ENCODE measurements at places on chromosomes 4 and X.

- DNase-seq = no peak
Measured at GRCh38 chr4:9691238-9692065, 90.0 kb upstream of the DRD5 start.

DNA sequence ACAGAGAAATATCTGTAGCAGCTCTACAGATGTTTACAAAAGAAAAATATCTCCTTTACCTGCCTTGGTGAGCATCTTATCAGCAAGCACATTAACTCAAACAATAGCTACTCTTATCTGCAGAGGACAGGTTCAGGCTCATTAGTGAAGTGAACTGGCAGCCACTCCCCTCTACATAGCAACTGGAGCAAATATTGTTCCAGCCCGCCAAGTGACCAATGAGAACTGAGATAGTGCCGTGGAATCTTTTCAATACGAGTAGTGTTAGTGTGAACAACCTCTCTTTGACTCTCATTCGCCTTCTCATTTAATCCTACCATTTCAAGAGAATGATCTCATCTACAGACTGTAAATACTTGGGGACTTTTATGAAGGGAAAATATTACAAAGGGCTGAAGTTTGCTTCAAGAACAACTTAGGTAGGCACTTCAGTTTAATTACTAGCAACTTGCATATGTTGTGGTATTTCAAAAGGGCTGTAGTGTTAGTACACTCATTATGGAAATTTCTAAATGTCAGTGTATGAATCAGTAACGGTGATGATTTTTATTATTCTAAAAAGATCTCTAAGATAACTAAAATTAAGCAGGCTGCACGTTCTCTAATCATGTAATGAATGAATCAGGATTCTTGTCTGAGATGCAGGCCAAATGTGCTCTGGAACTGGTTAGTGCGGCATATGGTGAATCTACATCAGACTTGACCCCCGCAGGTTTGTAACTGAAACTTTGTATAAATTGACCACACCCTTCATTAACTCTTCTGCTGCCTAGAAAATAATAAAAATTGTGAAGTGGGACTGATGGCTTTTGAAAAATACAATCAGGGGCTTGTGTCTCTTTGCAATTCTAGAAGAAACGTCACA lies 72.4 kb downstream of the PALLD start:
- DNase-seq = no peak

- no peak for DNase-seq
Measured at GRCh38 chrX:125205918-125206665, 113.6 kb upstream of the TEX13C start.

DNA sequence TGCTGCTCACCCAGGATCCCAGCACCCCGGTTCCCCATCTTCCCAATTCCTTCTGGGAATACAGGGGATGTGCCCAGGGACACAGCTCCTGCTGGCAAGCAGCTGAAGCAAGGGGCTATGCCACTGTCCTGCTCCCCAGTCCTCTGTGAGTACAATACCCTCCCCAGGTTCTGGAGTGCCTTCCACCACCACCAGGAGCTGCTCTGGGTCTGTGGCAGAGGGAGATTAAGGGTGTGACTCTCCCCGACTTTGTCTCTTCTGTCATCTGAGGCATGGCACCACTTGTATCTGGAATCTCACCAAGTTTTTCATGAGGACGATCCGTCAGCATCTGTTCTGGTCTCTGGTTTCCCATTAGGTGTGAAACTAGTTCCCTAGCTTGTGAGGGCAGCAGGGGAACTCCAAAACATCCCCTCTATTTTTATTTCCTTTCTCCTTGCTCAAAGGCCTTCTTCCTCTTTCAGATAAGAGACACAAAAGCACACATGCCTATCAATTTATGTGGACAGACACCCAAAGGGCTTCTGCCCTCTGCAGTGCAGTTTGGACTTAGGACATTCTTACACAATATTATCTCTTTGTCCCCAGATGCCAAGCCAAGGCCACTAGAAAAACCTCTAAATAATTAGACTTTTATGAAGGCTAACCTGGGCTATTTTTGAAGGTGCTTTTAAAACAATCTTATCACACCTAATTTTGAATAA lies 26.8 kb downstream of the MGST2 start:
- DNase-seq = no peak

GRCh38 chr4:166078383-166078782 lies 205.3 kb downstream of the TLL1 start:
- no peak for DNase-seq

GRCh38 chr4:186144198-186144945 lies 39.9 kb downstream of the FAM149A start:
- no peak for DNase-seq

DNA sequence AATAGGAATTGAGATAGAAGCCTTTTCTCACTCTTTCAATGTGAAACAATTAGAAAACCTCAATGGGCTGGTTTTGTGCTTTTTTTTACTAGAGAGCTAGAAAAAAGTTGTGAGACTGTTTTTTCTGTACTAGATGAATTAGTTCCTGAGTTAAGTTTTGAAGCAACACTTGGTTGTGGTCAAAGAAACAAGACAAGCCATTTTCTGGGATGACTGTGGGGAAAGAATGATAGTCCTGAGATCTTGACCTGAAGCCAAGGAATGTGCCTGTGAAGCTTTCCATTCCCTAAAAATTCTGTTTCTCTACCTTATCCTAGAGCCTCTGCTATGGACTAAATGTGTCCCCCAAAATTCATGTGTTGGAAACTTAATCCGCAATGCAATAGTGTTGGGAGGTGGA lies 157.8 kb upstream of the TLL1 start:
- no peak for DNase-seq

- no peak for DNase-seq
Measured at GRCh38 chr4:8117278-8117682, 41.3 kb downstream of the ABLIM2 start.

All from NK-92 treated with Interleukin-12 subunit alpha and Interleukin-12 subunit beta, amount 100 ng/mL, for 24 hours (cell line).